ENCODE measurements at places on chromosomes 16 and 17.

- no peaks in the 10 kb centered on the region for H3K4me1 ChIP-seq
- no peak overlapping the region for H3K27ac ChIP-seq
- no peak overlapping the region for H3K4me3 ChIP-seq
- no peaks in the 10 kb centered on the region for H3K27me3 ChIP-seq
- DNase-seq = no peak
- H3K36me3 ChIP-seq = peaks cover 18% of the 10 kb centered on the region
These were observed 6.0 kb downstream of the SDR42E1 start for GRCh38 chr16:82005027-82005830.

GRCh38 chr16:56753410-56753809, 23.5 kb downstream of the NUP93 start:
- DNase-seq = no peak
- no peak overlapping the region for H3K4me3 ChIP-seq
- peaks cover 7% of the 10 kb centered on the region for H3K4me1 ChIP-seq
- H3K27ac ChIP-seq = no peak overlapping the region
- peaks cover 38% of the 10 kb centered on the region for H3K36me3 ChIP-seq

GRCh38 chr16:68396481-68396880, 51.8 kb downstream of the SMPD3 start:
- peaks cover 1% of the 10 kb centered on the region for H3K36me3 ChIP-seq
- peaks cover 14% of the 10 kb centered on the region for H3K4me1 ChIP-seq
- DNase-seq = peak; percentile 41
- H3K27me3 ChIP-seq = peaks cover 25% of the 10 kb centered on the region
- H3K4me3 ChIP-seq = no peak overlapping the region

DNA sequence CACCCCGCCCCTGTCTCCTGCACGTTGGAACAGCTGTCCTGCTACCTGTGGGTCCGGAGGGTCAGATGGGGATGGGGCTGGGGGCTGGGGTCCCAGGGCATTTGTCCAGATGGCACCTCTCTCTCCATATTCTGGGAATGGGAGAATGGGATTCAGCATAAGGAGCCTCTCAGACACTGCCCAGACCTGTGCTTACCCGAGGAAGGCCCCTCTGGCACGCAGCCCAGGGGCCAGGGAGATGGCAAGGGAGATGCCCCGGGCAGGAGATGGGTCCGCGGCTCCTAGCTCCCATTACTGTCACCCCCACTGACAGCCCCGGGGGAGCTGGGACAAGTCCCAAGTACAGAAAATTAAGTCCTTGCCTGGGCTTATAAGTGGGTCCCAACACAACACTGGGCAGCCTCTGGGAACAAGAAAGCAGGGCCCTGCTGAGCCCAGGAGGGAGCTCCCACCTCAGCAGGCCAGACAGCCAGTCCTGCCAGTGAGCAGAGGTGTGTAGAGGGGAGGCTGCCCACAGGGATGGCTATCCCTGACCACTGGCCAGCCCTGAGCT, 1.8 kb downstream of the VASN start:
- H3K4me3 ChIP-seq = no peak overlapping the region
- no peaks in the 10 kb centered on the region for H3K4me1 ChIP-seq
- H3K27ac ChIP-seq = no peak overlapping the region
- H3K27me3 ChIP-seq = no peaks in the 10 kb centered on the region

- peaks cover 19% of the 10 kb centered on the region for H3K4me1 ChIP-seq
- H3K4me3 ChIP-seq = peak within 1 kb of the TSS; percentile 77
- H3K36me3 ChIP-seq = no peaks in the 10 kb centered on the region
- H3K27ac ChIP-seq = no peak within 1 kb of the TSS
These were observed at the start of gene DNAH2 for GRCh38 chr17:7716901-7717755. TSS of gene DNAH2 (plus strand) at chr17:7717744. CDS start at chr17:7719735, 1,991 bp downstream.

DNA sequence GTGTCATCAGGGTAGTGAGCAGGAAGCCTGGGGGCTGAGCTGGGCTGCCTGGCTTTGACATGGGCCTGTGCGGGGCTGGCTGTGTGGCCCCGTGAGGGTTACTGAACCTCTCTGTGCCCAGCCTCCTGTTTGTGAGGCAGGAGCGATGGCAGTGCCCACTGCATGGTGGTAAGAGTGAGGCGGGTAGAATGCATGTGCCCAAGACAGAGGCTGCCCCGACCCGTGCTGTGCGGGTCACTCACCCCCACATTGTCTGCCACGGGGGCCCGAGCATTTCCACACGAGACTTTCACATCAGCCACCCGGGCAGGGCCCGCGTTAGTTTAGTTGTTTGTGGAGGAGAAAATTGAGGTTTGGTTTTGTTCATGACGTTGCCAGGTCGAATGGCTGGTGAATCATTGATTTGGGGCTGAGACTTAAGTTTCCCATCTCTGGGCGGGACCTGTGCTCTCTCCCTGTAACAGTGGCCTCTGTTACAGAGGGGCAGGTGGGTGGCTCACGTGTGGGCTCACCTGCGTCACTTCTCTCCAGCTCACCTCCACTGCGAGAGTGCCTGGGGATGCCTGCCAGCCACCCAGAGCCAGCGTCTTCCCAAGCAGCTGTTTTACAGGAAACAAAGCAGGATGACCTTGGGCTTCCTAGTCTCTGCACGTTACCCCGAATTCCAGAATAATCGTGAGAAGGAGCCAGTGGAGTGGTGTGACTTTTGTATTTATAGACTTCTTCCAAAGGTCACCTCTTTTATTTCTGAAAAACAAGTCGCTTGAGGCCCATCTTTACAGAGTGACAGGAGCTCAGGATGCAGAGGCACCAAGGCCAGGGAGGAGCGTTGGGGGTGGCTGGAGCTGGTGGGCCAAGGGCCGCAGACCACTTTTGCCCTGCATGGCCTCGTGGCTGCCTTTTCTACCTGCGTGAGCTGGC, 150.6 kb downstream of the RPTOR start:
- peak overlapping the region; percentile 65 for H3K27ac ChIP-seq
- no peaks in the 10 kb centered on the region for H3K27me3 ChIP-seq
- no peak for DNase-seq
- peaks cover 15% of the 10 kb centered on the region for H3K36me3 ChIP-seq
- no peak overlapping the region for H3K4me3 ChIP-seq

- no peak overlapping the region for H3K4me3 ChIP-seq
- no peaks in the 10 kb centered on the region for H3K4me1 ChIP-seq
- DNase-seq = no peak
These were observed 100.6 kb downstream of the ENGASE start for GRCh38 chr17:79174905-79175856.

DNA sequence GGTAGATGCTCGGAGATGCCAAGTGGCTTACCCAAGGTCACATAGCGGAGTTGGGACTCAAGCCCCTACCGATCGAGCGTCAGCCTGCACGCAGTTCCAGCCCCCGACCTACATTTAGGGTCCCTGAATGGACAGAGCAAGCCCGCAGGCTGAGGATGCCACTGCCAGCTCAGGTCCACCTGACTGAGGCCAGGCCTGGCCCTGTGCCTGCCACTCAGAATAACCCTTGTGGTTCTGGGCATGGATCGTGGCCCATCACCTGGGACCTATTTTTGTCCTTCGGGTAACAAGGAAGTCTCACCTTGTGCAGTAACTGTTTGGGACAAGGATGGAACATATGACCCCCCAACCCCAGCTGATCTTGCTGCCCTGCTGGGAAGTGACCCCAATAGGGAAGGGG, 17.1 kb downstream of the CDH16 start:
- H3K27ac ChIP-seq = no peak overlapping the region
- H3K4me1 ChIP-seq = peaks cover 11% of the 10 kb centered on the region
- peaks cover 1% of the 10 kb centered on the region for H3K36me3 ChIP-seq
- peaks cover 2% of the 10 kb centered on the region for H3K27me3 ChIP-seq

GRCh38 chr16:51119556-51119955, 31.5 kb downstream of the SALL1 start:
- H3K27ac ChIP-seq = no peak overlapping the region
- H3K4me3 ChIP-seq = no peak overlapping the region
- H3K27me3 ChIP-seq = peaks cover 12% of the 10 kb centered on the region
- no peak for DNase-seq

DNA sequence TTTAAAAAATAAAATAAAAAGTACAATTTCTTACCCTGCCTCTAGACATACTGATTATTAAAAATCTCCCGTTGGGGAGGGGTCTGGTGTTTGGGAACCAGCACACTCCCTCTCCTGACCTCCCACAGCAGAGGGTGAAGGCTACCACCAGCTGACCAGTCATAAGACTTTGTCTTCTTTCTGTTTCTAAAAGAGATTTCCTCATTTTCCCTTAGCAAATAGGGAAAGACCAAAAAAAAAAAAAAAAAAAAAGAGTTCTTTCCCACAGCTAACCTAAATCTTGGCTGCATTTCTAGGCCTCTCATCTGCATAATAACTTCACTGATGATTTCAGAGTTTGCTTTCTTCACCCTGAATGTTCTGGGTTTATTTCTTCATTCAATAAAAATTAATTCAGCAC, 30.3 kb downstream of the CDK5RAP3 start:
- peaks cover 15% of the 10 kb centered on the region for H3K4me1 ChIP-seq
- peaks cover 18% of the 10 kb centered on the region for H3K27me3 ChIP-seq
- H3K27ac ChIP-seq = no peak overlapping the region
- DNase-seq = no peak
- H3K36me3 ChIP-seq = no peaks in the 10 kb centered on the region
- H3K4me3 ChIP-seq = no peak overlapping the region

DNA sequence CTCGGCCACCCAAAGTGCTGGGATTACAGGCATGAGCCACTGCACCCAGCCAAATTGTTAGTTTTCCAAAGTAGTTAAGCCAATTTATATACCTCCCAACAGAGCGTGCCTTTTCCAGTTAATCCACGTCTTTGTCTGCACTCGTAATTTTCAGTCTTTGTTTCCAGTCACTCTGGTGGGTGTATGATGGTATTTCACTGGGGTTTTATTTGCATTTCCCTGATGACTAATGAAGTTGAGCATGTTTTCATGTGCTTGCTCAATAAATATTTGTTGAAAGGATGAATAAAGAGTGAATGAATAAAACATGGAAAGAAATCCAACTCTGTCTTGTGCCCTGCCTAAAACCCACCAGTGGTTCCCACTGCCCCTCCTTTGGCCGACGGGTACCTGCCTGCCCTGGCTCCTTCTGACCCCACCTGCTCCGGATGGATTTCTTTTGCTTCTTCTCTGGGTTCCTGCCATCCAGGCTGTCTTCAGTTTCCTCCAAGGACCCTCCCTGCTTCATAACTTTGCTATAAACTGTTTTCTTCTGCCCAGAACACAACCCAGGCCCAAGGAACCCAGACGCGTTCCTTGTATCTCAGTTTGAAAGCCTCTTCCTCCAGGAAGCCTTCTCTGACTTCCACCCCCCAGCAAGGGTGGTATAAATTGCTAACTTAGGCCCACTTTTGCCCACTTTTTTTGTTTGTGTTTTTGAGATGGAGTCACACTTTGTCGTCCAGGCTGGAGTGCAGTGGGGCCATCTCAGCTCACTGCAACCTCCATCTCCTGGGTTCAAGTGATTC, 3.0 kb upstream of the ABCC1 start:
- peaks cover 10% of the 10 kb centered on the region for H3K36me3 ChIP-seq
- DNase-seq = no peak
- peak overlapping the region; percentile 19 for H3K27ac ChIP-seq
- peak overlapping the region; percentile 29 for H3K4me3 ChIP-seq
- H3K27me3 ChIP-seq = no peaks in the 10 kb centered on the region

GRCh38 chr16:7921345-7921744, 588.7 kb downstream of the RBFOX1 start:
- H3K27ac ChIP-seq = no peak overlapping the region
- H3K4me3 ChIP-seq = no peak overlapping the region
- no peaks in the 10 kb centered on the region for H3K27me3 ChIP-seq
- H3K36me3 ChIP-seq = no peaks in the 10 kb centered on the region

DNA sequence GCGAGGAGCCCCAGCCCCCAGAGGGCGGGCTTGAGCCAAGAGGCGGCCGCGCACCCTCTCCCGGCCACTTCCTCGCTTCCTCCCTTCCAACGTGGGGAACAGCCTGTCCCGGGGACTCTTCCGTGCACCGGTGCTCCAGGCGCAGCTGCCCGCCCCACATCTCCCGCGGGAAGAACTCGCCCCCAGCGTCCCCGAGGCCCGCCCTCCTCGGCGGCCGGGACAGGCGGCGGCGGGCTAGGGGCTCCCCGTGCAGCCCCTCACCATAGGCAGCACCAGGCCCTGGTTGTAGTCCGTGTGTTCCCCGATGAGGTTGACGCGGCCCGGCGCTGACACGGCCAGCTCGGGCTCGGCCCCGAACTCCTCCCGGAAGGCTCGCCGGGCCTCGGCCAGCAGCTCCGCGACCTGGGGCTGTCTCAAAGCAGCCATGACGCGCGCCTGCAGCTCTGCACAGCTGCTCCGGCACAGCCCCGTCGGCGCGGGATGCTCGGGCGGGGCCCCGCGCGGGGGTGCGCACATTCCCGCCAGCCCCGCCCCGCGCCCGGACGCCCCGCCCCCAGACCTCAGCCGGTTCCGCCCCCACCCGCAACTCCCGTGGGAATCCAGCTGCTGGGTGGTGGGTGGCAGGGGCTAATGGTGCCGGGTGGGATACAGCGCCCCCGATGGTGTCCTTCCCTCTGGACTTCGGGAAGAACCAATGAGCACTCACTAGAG, at the start of gene GALK1:
Gene GALK1 (minus strand): TSS at position 482 of the 711 bp plus-strand sequence. CDS start 56 bp downstream, at position 426.
- H3K27ac ChIP-seq = peak within 1 kb of the TSS; percentile 72
- H3K27me3 ChIP-seq = no peaks in the 10 kb centered on the region
- H3K4me1 ChIP-seq = peaks cover 6% of the 10 kb centered on the region
- H3K36me3 ChIP-seq = no peaks in the 10 kb centered on the region
- peak within 1 kb of the TSS; percentile 84 for H3K4me3 ChIP-seq

GRCh38 chr17:75315541-75316243, 26.5 kb upstream of the SLC25A19 start:
- H3K36me3 ChIP-seq = peaks cover 13% of the 10 kb centered on the region
- peak overlapping the region; percentile 81 for H3K27ac ChIP-seq
- no peaks in the 10 kb centered on the region for H3K27me3 ChIP-seq
- H3K4me3 ChIP-seq = no peak overlapping the region
- peaks cover 20% of the 10 kb centered on the region for H3K4me1 ChIP-seq

DNA sequence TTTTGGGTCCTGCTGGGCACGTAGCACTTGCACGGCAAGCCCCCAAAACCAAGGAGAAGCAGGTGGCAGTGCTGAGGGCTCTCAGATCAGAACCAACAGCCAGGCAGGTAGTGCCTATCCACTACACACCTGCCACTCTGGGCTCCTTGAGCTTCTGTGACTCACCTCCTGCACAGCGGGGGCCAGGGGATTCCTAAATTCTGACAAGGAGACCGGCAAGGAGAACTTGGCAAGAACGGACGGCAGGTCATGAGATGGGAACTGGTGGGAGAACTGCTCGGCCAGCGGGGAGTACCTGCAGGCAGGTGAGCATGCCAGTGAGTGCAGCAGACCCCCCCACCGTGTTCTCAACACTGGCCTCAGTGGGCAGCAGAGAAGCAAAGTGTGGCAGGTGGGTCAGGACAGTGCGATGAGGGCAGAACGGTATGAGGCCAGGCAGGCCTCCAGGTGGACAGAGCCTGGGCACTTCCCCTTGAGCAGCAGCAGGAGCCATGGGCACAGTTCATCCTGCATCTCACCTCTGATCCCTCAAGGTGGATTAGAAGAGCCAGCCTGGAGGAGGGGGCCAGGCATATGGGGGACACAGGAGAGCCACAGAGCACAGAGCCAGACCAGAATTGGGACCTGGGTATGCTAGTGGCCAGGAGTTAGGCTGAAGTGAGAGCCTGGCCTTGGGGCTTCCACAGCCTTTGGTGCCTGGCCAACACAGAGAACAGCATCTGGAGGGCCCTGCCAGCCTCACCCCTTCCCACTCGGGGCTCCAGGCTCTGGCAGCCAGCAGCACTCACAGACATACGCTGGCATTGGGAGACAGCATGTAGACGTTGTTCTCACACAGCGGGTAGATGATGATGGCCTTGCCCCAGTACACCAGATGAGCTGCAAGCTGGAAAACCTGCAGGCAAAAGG, 14.7 kb downstream of the MPG start:
- no peak overlapping the region for H3K4me3 ChIP-seq
- H3K36me3 ChIP-seq = peaks cover 8% of the 10 kb centered on the region
- no peak overlapping the region for H3K27ac ChIP-seq
- no peak for DNase-seq
- H3K27me3 ChIP-seq = no peaks in the 10 kb centered on the region

Data from activated T-helper 1 cell treated with anti-CD3 and anti-CD28 coated beads, Interleukin-12 subunit alpha, Interleukin-12 subunit beta, Interleukin-2, Interleukin-4 antibody, amounts not matched to agents 30 ng/mL and 10 ng/mL and 1 ng/mL, durations not matched to agents 14 hours and 24 hours and 36 hours (primary cell).